ENCODE measurements at places on chromosomes 3 and 15.

DNA sequence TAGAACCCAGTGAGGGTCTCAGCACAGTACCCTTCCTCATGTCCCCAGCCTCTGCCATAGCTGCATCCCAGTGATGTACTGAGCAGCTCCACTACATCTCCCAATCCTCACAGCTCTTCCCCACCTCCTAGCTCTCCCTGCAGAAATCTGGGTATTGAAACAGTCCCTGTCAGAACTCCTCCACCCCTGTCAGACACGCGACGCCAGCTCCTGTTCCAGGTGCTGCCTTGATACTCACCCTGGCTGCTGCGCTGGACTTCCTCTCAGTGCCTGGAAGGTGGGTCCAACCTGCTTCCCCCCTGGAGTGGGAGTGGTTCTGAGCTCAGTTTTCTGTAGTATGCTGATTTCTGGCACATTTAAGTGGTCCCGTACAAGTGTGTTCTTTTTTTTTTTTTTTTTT is 160.9 kb upstream of the SLCO3A1 start:
- no peak for DNase-seq

DNA sequence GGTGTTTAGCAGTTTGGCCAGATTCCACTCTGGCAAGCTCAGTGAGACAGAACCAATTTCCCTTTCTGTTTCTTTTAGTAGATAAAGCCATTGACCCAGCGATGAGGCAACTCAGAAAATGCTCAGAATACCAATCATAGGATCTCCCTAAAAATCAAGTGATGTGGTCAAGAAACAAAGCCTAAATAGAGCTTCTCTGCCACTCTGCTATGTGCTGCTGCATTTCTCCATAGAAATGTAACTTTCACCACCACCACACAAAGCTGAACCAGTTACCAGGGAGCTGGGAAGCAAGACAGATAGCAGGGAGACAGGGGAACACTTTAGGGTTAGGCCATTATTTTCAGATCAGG is 109.8 kb downstream of the RPL22L1 start:
- DNase-seq = no peak

GRCh38 chr3:183975981-183976662 is 41.6 kb downstream of the ABCC5 start:
- no peak for DNase-seq

GRCh38 chr3:31462050-31462569 is 70.6 kb upstream of the STT3B start:
- no peak for DNase-seq

DNA sequence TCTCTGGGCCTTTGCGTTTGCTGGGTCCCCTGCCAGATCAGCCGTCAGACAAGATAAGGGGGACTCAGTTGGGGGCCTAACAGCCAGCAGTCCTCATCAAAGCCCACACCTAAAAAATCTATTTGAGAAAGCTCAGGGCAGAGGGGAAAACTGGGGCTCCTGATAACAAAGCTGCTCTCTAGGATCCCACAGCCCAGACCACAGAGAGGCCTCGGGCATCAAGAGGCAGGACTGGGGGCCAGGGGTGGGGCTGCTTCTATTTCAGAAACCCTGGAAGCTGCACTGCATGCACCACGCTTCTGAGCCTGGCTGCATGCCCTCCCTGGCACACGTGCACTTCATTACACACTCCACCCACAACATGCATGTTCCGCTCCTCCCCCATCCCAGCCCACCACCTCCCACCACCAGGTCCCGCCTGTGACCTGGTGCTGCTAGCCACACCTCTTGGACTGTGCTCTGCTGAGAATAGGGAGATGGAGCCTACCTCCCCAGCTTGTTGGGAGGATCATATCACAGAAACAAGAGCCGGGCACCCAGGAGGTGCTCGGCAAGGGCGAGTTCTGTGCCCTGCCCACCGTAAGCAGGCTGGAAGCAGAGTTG is 26.6 kb downstream of the FBLN2 start:
- no peak for DNase-seq

DNA sequence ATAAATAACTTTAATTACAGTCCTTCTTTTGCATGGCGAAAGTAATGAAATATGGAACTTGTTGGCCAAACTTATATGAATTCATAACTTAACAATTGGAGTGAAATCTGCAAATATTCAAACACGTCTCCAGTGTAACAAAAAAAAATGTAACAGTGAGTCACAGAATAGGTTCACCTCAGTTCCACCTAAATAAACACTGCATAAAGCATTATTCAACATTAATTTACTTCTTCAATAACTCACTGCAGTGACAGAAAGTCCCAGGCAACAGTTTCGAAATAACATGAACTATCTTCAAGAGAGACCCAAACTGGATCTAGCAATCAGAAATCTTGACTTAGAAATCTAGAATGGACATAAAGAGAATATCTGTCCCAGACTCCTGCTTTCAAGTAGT is 75.6 kb downstream of the GMNC start:
- DNase-seq = no peak

DNA sequence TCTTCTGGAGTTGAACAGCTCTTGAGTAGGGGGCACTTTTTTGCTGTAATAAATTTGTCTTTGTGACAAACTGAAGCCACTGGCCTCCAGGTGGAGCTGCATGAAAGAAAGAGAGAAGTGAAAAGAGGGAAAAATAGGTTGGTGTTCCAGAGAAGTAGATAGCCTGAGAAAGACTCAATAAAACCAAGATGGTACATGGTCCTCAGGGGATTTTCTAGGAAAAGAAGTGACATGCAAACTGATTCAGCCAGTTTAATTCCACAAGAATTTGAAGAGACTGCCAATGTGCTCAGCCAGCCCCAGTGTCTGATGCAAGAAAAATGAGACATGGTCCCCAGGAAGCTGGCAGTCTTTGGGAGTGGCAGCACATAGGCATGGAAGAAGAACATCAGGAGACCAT is 152.7 kb downstream of the CD47 start:
- DNase-seq = peak; percentile 7

- no peak for DNase-seq
These were observed 52.6 kb downstream of the UACA start for GRCh38 chr15:70710714-70711113.

DNA sequence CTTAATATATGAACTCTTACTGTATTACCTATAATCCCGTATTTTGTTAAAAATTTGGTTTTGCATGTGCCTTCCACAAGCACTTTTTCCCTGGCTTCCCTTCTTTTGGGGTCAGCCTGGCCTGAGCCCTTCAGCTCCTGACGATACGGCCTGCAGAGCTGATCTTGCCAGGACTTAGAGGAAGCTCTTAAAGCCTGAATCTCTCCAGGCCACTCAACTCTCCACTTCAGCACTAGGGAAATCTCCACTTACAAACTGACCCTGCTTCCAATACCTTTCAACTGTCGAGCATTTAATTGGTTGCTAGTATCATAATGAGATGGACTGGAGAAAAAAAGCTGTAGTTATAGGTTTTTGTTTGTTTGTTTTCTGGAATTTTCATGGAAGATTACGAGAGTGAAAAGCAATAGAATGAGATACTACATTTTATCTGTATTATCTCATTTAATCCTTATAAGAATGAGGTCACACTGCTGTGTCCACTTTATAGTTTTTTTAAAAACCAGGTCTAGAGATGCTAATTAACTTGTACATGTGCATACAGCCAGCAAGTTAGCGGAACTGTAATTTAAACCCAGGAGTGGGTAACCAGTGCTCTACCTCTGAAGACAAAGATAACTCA is 54.8 kb downstream of the ZBTB38 start:
- no peak for DNase-seq

DNA sequence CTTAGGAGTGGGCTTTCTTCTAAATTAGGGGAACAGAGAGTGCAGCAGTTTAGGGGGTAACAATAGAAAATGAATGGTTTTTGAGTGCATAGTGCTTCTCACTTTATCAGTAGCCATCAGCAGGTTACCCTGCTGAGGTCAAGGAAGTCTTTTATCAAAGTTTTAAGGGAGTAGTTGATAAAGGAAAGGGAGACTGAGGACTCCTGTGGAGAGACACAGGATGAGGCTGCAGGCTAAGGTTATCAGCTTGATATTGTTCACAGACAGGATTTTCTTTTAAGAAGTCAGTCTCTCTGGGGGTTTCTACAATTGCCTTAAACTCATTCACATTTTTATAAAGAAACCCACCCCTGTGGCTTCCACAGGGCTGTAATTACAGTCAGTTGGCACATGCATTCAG is 205.0 kb downstream of the AGBL1 start:
- DNase-seq = no peak

DNA sequence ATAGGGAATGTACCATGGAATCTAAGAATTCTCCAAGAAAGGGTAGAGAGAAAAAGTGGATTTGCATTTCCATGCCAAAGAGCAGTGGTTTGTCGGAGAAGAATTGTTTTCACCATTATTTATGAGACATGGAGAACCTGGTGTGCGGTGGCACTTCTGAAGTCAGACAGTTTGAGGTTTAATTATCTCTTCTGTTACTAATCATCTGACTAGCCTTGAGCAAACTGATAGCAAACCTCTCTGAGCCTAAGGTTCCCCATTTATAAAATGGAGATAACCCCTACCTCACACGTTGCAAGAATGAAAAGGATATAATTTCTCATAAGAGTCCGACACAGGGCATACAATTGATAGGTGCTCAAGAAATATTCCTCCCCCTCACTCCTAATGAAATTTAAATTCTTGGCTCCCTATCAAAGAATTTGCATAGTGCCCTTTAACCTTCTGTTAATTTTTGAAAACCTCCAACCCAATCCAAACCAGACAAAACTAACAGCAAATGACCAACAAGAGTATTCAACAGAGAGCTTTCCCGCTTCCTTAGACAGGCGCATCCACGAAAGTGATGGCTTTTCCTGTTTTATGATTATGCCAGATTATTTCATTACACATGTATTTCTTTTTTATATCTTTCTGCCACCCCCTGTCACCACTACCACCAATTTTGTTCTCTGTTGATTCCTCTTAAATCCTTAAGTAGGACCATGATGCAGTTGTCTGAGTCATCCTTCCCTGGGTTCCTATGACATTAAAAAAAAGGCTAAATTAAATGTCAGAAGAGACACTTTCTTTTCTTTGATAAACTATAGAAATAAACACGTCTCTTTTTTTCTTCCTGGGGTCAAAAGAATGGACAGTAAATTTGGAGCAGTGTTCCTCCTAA is 28.5 kb downstream of the TMEM212 start:
- DNase-seq = no peak

- DNase-seq = no peak
These were observed at the start of gene MAPKAPK3 for GRCh38 chr3:50617096-50617791. MAPKAPK3 (plus strand) TSS chr3:50617151; CDS start chr3:50617566, 415 bp downstream.

DNA sequence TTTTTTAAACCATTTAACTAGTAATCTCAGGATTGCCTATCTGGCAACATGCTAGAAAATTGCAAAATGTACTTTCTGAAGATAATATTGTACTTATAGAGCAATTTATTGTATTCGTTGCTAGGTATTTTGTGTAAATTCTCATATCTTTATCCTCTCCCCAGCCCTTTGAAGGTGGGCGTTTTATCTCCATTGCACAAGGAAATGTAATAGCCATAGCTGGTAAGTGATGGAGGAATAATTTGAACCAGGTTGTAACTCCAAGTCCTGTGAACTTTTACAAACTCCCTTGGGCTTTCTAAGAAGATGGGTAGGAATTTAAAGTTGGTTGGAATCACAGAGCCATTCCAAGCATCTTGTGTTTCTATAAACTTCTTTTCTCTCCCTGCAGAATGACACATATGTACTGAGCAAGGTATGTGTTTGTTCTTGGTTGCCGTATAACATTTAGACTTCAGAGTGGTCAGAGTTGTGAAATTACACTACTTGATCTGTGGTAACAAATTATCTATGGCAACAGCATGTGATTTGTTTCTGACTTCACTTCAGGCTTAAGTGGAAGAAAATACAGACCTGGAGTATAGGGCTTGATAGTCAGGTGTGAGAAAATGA is 170.9 kb downstream of the AKAP13 start:
- no peak for DNase-seq

- DNase-seq = no peak
These were observed 568.7 kb upstream of the UBE2E2 start for GRCh38 chr3:22634433-22634832.

DNA sequence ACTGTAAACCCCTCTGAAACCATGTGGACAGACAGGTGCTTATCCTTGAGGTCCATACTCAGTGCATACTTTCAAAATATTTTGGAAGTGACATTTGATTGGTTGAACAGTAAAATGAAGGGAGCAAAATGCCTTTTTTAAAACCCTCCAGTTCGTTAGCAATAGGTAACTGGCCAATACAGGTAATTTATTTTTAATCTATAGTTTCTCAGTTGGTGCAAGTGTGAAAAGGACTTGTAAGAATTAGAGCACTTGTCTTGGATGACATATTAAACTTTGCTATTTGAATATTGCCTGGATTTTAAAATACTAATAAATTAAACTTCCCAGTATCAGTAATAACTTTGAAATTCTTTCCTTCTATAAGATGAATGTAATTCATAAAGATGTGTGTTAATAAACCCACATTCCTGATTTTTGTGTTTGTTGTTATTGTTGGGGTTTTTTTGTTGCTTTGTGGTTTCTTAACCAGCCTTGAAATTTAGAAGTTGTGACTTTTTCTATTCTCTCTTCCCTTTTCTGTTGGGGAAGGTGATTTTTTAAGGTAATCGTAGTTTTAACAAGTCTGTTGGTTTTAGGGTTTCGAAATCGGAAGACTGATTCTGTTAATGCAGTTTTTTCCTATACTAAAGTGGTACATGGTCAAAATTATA is 90.0 kb downstream of the STT3B start:
- no peak for DNase-seq

- DNase-seq = no peak
These were observed 1.4 kb upstream of the ROBO1 start for GRCh38 chr3:79769229-79769628.
